ENCODE measurements at places on chromosomes 16 and 17.

DNA sequence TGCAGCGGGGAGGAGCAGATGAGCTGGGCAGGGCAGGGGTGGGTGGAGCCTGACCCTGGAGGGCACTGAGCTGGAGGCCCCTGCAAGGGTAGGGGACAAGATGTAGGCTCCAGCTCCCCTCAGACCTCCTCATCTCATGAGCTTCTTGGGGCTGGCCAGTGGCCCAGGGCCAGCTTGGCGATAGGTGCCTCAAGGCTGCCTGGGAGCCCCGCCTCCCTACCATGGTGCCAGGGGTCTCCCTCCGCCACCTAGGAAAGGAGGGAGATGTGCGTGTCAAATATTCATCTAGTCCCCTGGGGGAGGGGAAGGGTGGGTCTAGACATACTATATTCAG is 3.9 kb downstream of the HIRIP3 start:
- no peak for DNase-seq

GRCh38 chr17:21298983-21299519 is 14.5 kb downstream of the MAP2K3 start:
- DNase-seq, result no peak

- no peak for DNase-seq
These were observed at the start of gene PIK3R5 for GRCh38 chr17:8965394-8966168. TSS of gene PIK3R5 (minus strand) at chr17:8965707. CDS start at chr17:8911494, 54,213 bp downstream.

DNA sequence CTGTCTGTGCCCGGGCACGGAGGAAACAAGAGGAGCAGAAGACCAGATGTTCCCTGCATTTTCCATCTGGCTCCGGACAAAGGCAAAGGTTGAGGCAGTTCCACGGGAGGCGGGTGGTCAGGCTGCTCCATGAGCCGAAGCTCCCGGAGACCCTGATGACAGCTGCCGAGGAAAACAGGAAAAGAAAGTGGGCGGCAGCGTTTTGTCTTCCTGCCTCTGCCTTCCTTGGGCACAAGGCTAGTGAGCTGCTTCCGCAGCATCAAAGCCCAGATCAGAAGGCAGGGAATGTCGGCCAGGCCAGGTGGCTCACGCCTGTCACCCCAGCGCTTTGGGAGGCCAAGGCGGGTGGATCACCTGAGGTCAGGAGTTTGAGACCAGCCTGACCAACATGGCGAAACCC is 16.2 kb downstream of the SLC43A2 start:
- no peak for DNase-seq

DNA sequence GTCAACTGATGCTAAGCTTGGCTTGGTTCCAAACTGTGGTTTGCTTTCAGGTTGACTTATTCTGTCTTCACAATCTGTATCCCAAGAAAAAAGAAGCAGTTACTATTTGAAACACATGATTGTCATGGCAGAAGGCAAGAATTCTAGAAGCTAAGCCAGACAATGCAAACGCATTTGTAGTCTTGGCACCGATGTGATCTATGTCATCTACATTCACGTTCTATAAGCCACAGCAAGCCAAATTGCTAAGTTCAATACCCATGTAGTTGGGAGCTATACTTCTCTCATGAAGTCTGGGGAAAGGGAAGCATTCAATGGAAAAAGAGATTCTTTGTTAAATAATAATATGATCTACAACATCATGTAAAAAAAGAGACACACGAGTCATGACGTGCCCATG is 18.3 kb upstream of the KIF2B start:
- no peak for DNase-seq
